Stimulated activated CD4-positive, alpha-beta T cell treated with anti-CD3 and anti-CD28 coated beads, TNF-alpha, amount 100 ng/mL, for 4 hours (primary cell): ENCODE measurements at places on chromosomes 13 and 19.

- DNase-seq = peak; percentile 79
These were observed 13.1 kb downstream of the TJP3 start for GRCh38 chr19:3721131-3721886.

- no peak for DNase-seq
These were observed 353.0 kb downstream of the NDFIP2 start for GRCh38 chr13:79833991-79834390.

GRCh38 chr19:55446060-55446459 is 3.0 kb upstream of the SHISA7 start:
- no peak for DNase-seq

- DNase-seq = no peak
These were observed 243.1 kb upstream of the NBEA start for GRCh38 chr13:34698945-34699344.

DNA sequence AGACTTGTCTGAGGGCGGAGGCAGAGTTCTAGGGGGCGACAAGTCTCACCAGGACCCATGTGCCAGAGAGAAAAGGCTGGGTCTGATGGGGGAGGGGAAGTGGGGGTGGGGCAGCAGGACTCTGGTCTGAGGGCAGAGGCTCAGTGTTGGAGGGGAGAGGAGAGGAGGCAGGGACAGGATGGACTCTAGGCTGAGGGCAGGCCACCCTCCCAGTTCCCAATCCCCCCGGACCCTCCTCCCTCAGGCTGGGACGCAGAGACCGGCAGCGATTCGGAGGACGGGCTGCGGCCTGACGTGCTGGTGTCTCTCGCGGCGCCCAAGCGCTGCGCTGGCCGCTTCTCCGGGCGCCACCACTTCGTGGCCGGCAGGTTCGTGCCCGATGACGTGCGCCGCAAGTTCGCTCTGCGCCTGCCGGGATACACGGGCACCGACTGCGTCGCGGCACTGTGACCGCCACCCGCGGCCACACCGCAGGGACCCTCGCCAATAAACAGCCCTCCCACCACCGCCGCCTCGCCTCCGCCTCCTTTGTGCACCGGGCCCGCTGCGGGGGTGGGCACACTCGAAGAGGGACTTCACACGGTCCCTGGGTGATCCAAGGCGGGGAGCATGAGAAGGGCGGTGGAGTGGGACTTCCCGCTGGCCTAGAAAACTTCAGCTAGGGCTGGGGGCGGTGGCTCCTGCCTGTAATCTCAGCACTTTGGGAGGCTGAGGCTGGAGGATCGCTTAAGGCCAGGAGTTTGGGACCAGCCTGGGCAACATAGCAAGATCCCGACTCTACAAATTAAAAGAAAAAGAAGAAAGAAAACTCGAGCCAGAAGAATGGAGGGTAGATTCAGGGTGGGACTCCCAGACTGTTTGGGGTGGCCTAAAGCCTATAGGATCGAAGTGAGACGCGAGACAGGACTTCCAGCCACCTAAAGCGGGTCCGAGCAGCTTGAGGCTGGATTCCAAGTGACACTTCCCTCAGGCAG is 703 bp upstream of the CILP2 start:
- no peak for DNase-seq

- DNase-seq = no peak
These were observed 19.4 kb upstream of the ADGRE5 start for GRCh38 chr19:14361824-14362223.

DNA sequence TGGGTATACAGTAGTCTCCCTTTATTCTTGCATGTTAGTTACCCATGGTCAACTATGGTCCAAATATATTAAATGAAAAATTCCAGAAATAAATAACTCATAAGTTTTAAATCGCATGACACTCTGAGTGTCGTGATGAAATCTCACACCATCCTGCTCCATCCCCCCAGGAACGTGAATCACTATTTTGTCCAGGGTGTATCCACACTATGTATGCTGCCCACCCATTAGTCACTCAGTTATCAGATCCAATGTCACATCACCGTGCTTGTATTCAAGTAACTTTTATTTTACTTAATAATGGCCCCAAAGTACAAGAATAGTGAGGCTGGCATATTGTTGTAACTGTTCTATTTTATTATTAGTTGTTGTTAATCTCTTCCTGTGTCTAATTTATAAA is 115.8 kb upstream of the SERP2 start:
- no peak for DNase-seq

DNA sequence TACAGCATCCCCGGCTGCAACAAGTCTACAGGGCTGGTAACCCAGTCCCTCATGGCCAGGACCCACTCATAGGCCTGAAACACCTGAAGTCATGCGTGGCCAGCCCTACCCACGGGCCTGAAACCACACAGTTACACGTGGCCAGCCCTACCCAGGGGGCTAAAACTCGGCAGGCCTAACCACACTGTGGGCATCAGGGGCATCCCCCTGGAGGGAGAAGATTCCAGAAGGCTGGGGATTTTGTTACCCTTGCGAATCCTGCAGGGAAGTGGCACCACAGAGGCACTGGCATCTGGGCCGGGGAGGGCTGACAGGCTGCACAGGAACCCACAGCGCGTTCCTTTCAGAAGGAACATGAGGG is 48.4 kb upstream of the C13orf46 start:
- no peak for DNase-seq

- DNase-seq = no peak
These were observed 101.5 kb upstream of the FNDC3A start for GRCh38 chr13:48874165-48874564.

- no peak for DNase-seq
These were observed 2.1 kb downstream of the CALM3 start for GRCh38 chr19:46603195-46603637.

GRCh38 chr13:23639674-23640073 is 69.5 kb downstream of the TNFRSF19 start:
- no peak for DNase-seq

DNA sequence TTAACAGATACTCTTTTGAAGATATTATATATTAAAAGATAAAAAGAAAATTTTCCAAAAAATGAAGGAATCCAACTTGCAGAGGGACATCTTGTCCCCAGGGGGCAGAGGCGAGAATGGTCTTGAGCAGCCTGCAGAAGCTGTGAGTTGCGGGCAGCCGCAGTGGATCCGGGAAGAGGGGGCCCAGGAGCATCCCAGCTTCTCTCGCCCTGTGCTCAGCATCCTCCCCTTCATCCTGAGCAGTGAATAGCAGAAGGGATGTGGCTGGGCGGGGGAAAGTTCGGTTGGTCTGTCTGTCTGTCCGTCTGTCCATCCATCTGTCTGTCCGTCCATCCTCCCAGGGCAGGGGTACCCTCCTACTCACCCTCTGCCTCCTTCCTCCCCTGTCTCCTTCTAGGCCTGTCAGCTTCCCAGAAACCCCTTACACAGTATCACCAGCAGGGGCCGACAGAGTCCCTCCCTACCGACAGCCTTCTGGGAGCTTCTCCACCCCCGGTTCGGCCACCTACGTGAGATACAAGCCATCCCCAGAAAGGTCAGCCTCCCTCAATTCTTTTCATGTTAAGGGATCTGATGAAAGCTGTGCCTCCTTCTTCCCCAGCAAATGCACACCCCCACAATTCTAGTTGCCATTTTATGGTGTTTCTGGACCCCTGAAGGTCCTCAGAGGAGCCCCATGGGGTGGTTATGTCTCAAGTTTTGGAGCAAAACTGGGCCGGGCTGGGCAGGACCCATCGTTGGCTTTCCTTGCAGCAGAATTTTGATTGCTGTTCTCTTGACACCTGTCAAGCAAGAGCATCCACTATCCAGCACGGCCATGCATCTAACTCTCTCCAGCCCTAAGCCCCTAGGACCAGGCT is 81.6 kb downstream of the DPF1 start:
- no peak for DNase-seq

DNA sequence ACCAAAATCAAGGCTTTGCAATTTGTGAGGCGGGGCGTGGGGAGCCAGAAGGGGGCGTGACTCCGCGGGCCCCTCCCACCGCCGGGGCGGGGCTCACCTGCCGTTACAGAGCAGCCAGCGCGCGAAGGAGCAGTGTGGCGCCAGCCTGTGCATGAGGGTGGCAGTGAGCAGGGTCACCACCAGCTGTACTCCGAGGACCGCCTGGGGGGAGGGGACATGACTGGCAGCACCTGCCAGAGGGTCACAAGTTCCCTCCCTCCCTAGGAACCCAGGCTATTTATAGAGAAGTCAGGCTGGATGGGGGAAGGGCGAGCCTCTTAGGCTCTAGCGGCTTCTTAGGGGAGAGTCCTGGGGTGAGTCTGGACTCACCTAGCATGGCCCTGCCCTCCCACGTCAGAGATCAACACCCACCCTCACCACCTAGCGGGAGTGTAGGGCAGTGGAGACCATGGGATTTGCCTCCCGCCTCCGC is 3.6 kb downstream of the TMEM161A start:
- no peak for DNase-seq

GRCh38 chr13:98299966-98300350 is 122.9 kb upstream of the RNF113B start:
- no peak for DNase-seq

DNA sequence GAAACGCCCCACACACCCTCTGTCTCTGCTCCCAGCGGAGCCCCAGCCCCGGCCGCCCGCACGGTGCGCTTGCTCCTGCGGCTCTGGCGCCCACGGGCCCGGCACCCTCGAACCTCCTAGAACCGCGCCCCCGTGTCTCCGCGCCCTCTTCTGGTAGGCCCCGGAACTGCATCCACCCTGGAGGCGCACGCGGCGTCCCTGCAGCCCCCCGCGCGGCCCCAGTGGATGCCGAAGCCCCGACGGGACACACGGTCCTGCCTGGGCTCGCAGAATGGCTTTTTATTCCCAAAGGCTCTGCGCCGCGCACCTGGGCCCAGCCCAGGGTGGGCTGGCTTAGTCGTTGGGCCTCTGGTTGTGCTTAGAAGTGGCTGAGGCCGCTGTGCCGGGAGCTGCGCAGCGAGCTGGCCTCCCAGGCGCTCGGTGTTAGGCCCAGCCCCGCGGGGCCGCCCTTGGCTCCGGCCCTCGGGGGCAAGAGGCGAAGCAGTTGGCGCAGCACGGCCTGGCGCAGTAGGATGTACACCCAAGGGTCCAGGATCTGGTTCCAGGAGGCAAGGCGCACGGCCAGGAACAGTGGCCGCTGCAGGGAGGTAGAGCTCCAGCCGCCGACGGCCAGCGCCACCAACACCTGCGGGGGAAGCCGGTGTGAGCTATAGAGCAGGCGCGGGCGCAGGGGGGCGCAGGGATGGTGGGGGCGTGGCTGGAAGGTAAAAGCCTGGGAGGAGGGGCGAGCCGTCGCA is 2.8 kb downstream of the PTGER1 start:
- peak; percentile 82 for DNase-seq

- DNase-seq = no peak
These were observed 2155.9 kb downstream of the PCDH9 start for GRCh38 chr13:65074248-65074647.
